ENCODE measurements at places on chromosomes 4 and X.

DNA sequence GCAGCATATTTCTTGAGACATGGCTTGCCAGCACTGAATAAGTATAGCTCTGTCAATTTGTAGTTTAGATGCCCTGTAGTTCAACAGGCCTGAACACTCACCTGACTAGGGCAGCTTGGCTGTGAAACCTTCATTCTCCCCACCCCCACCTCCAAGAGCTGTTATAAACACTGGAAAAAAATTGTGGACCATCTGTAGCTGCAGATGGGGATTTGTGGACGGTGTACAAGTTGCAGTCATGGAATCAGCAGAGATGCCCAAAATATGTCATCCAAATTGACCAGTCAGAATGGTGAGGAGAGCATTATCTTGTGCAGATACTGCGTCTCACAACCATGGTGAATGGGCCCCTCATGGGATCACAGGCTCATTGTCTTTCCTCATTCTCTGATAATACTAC lies 76.2 kb upstream of the PAQR3 start:
- DNase-seq: no peak

DNA sequence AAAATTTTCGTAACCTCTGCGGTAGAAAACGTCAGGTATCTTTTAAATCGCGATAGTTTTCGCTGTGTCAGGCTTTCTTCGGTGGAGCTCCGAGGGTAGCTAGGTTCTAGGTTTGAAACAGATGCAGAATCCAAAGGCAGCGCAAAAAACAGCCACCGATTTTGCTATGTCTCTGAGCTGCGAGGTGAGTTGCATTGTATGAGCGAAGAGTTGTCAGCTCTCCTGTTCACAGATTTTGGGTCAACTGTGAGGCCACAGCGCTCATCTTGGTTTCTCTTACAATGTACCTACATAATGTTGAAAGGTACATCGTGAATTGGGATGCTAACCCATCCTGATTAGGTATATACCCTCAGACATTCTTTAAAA lies 486 bp downstream of the CLCN3 start:
- no peak for DNase-seq

DNA sequence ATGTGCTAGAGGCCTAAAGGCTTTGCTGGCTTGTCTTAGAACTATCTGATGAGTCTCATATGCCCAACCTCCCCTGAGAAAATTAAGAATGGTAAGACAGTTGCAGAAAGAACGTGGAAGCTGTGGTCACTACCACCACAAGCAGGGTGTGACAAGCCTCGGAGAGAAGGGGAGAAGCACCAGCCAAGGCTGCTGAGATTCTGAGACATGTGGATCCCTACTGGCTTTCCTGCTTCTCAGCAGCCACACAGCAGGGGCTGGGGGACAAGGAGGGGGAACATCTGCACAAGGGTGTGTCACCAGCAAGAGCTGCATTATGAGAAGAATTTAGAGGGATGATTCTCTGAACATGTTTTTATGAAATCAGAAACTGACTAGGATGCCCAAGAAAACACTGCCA lies 19.4 kb downstream of the TAPT1 start:
- DNase-seq: no peak

- no peak for DNase-seq
These were observed 178.7 kb upstream of the EMCN start for GRCh38 chr4:100696531-100696930.

DNA sequence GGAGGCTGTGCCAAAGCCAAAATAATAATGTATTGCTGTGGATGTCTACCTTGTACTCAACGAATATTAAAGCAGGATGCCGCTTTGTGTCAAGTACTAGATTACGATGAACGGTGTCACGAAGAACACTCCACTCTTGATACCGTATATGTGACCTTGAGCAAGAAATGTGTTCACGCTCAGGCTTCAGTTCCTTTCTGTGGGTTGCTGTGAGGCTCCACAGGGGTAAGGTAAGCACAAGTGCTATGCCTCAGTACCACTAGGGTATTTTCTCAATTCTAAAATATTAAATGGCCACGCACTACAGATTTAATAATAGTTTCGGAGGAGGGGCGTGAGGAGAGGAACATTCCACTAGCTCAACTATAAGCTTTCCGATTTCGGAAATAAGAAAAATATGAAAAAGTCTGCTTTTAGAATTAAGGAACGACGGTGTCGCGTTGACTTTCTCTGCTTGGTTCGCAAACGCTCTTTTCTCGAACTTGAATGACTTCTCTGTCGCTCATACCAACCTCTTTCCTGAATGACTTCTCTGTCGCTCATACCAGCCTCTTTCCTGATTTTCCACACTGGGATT lies 607 bp upstream of the SCOC start:
- no peak for DNase-seq

- no peak for DNase-seq
These were observed 2.4 kb downstream of the TFDP3 start for GRCh38 chrX:133215747-133216146.

- no peak for DNase-seq
These were observed 777 bp upstream of the CASK start for GRCh38 chrX:41923978-41924683.

DNA sequence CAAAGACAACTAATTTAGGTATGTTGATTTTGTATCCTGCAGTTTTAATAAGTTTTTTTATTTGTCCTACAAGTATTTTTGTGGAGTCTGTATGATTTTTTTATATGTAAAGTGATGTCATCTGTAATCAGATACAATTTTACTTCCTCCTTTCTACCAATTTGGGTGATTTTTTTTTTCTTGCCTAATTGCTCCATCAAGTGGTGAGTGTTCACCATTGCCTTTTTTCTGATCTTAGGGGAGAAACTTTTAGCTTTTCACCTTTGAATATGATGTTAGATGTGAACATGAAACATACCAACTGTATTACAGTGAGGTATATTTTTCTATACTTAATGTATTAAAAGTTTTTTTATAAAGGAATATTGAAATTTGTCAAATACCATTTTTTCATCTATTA lies 362.3 kb downstream of the PABPC4L start:
- DNase-seq: no peak

GRCh38 chr4:154039435-154040343 lies 250.8 kb upstream of the SFRP2 start:
- no peak for DNase-seq

- no peak for DNase-seq
These were observed 257.5 kb downstream of the MID1IP1 start for GRCh38 chrX:39058724-39059123.

DNA sequence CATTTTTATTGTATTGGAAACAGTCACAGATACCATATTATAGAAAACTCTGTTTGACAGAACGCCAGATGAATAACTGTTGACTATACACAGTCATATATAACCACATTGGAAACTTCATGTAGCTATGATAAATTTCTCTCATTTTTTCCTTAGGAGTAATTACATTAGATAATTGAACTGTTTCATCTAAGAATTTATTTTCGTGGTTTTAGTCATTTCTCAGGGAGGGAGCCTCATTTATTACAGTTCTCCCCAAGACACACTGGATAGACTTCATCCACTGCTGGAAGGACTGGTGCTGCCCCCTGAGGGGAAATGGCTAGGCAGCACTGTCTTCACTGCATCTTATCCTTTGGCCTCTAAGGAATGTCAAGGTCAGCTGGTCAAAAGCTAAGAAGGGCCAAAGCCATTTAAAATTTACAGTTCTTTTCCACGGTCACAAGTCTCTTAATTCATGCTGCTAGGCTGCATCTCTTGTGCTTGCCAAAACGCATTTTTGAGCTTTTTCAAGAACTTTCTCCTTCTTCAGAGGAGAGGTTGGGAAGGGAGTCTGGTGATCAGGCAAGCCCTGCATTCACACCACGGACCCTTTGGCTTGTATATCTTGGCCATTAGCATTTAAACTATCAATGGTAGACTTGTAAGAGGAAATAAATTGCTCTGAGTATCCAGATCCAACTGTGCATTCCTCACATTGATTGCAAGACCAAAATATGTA lies 145.1 kb downstream of the CBR4 start:
- no peak for DNase-seq

DNA sequence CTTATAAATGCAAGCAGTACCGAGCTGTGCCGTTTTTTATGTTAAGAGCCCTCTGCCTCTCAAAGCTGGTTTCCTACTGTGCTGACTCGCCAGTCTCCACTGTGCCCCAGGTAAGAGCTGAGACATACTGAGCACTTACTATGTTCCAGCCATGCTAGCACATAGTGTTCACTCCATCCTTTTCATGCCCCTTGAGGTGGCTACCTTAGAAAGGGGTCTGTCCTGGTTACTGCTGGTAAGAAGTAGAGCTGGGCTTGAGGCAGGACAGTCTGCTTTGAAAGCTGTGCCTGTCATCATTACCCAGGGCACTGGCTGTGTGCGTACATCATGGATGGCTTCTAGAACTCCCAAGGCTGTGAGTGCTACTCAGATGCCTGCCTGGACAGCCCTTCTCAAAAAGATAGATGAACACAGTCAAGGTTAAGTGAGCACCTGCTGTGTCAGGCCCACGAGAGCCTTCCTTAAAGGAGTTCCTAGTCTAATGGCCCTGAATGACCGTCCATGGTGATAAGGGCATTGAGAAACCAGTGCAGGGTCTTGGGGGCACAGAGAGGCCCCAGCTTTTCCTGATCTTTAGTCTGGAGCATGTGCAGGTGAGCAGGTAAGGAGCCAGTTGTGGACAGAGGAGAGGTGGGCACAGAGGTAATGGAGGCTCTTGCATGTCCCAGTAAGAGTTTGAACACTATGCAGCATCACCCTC lies 1.6 kb downstream of the STK32B start:
- no peak for DNase-seq

- no peak for DNase-seq
These were observed 18.0 kb upstream of the NMU start for GRCh38 chr4:55654131-55654530.

DNA sequence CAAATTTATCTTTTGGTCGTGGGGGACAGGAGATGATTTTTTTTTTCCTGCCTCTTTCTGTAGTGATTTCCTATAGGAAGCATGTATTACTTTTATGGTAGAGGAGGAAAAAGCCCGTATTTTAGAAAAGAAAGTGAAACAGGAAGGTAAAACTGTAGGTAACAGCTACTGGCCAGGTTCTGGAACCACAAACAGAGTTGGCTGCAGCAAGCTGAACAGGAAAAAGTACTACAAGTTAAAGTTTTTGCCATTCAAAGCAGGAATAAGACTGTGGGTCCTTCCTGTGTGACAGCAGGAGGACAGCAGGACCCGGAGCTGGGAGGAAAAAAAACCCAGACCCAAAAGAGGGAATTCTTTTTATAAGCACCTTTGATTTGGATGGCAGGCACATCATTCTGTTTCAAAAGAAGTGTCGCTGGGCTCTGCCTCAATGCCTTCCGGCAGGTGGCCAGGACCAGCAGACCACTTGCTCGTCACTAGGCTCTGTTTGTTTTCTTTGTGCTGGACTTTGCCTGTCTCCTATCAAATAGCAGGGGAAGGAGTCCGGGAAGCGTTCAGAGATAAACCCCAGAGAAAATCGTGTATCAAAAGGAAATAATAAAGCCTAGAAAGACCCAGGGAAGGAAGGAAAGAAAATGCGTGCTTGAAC lies 277.9 kb downstream of the ADGRA3 start:
- DNase-seq: no peak

DNA sequence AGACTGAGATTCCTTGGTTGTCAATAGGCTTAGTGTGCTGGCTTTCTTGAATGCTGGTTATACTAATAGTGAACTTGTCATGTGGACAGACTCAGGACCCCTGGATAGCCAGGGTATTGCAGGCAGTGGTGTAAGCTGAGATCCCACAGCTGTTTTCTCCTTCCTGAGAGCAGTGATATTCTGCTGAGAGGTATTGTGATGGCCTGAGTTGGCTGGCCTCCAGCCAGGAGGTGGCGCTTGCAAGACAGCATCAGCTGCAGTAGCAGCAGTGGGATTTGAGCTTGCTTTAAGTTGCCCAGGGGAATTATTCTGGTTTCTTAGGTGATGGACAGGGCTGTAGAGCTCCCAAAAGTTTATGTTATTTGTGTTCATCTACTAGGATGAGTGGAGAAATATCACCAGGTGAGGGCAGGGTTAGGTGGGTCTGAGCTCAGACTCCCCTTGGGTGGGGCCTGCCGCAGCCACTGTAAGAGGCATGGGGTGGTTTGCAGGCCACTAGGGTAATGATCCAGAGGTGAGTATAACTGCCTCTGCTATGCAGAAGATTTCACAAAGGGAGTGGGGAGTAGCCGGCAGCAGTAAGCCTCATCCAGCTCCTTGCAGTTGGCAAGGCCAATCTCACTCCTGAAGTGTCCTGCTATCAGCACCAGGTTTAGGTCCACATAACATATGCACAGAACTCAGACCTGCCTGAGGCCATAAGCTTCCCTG lies 66.2 kb downstream of the IL15 start:
- no peak for DNase-seq

GRCh38 chr4:155889031-155889793 lies 14.3 kb upstream of the TDO2 start:
- DNase-seq: no peak

DNA sequence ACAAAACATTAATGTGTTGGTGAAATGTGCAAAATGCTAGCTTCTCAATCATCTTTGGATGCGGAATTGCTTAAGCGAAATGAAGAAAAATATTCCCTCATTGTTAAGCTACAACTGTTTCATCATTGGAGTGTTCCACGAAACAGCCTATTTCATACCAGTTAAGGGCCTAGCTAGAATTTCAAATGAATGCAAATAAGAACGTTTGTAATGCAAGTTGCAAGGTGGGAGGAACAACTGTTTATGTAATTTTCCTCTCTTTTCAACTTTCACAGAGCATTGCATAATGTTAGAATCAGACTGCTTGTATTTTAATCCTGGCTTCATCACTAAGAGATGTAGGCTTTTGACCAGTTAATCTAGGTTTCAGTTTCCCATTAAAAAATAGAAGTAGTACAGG lies 480.1 kb downstream of the IL1RAPL1 start:
- DNase-seq: no peak

- DNase-seq: no peak
These were observed 109.2 kb downstream of the NSUN7 start for GRCh38 chr4:40858962-40859361.

GRCh38 chr4:166252487-166253402 lies 379.7 kb downstream of the TLL1 start:
- no peak for DNase-seq

DNA sequence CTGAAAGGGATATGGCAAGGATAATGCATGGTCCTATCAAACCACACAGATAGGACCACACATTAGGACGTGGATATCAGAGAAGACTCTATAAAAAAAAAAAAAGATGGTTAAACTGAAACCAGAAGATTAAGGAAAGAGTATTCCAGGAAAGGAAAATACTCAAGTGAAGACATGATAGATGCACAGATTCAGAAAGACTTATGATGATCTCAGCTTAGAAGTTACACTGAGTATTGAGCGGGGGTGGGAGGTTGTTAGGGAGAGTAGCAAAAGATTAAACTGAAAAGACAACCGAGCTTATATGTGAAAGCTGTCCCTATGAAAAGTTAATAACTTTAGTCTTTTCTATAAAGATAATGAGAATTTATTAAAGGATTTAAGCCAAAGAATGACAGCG lies 211.0 kb upstream of the EMCN start:
- no peak for DNase-seq

- DNase-seq: no peak
These were observed 256.8 kb upstream of the STS start for GRCh38 chrX:6890544-6891261.

DNA sequence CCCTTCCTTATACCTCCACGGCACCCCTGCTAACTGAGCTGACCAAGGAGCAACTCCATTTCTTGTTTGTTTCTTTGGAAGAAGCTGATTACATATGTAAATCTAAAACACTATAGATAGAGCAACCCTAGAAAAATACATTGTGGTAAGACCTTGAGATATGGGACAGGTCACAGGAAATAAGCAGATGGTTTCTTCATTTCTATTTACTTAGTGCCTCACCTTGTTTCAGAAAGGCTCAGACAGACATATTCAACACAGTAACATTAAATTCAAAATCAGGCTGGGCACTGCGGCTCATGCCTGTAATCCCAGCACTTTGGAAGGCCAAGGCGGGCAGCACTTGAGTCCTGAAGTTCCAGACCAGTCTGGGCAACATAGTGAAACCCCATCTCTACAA lies 47.3 kb downstream of the IRF2 start:
- no peak for DNase-seq

Data from stimulated activated CD8-positive, alpha-beta memory T cell treated with anti-CD3 and anti-CD28 coated beads, Interleukin-4, amount 100 ng/mL, for 1 hour (primary cell).